Colonic mucosa (tissue), 4 donors: ENCODE measurements at places on chromosomes 5 and 9.

DNA sequence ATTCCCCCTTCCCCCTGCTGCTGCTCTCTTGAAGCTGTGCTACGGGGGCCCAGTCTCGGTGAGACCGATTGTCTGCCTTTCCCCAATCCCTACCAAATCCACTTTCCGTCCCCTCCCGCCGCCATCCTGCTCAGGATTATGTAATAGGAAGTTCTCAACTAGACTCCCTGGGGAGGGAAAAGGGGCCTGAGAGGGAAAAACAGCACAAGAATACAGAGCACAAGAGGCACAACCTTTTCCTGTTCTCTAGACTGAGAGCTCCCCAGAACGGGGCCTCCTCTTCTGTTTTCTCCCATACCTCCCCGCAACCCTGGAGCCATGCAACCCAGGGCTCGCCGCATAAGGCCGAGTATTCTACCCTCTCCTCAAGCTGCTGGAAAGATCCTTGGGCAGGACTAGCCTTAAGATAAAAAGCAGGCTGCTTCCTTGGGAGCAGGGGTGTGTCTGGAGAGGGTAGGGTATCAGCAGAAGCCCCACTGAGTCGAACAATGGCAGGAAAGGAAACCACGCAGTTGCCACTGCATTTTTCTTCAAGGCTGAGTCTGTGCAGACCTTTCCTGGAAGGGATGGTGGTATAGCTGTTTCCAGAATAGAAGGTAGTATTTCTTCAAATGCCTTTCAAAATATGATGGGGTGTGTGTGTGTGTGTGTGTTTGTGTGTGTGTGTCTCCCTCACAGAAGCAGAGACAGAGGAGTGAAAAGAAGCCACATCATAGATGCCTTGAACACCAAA is 12.9 kb downstream of the MYORG start:
- no peak overlapping the region for H3K4me3 ChIP-seq
- no peak overlapping the region for H3K27ac ChIP-seq
- no peaks in the 10 kb centered on the region for H3K4me1 ChIP-seq
- H3K27me3 ChIP-seq: no peaks in the 10 kb centered on the region
- no peaks in the 10 kb centered on the region for H3K36me3 ChIP-seq
- DNase-seq: no peak

DNA sequence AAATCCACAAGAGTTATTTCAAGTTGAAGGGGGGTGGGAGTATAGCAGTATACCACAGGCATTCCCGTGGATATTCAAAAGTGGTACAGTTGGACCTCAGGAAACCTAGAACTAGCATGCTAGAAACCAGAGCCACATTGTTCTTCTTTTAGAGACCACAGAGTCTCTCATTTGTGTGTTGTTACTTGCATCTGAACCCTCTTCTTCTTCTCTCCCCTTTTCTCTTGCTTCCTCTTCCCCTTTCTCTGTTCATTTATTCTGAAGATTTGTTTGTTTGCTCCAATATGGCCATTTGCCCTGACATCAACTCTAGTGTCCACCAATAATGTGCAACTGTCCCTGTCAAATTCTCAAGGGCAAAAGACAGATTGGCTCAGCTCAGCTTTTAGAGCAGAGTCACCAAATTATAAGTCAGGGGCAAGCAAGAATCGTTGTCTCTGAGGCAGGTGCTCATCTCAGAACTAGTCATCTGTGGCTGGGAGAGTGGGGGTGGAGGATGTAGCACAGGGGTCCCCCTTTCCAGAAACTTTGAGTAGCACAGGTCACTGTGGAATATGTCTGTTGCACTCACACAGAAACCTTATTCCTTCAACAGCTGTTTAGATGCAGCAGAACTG is 321.1 kb downstream of the ARRDC3 start:
- peaks cover 10% of the 10 kb centered on the region for H3K4me1 ChIP-seq
- no peak overlapping the region for H3K27ac ChIP-seq
- no peak overlapping the region for H3K4me3 ChIP-seq
- DNase-seq: no peak
- no peaks in the 10 kb centered on the region for H3K36me3 ChIP-seq

DNA sequence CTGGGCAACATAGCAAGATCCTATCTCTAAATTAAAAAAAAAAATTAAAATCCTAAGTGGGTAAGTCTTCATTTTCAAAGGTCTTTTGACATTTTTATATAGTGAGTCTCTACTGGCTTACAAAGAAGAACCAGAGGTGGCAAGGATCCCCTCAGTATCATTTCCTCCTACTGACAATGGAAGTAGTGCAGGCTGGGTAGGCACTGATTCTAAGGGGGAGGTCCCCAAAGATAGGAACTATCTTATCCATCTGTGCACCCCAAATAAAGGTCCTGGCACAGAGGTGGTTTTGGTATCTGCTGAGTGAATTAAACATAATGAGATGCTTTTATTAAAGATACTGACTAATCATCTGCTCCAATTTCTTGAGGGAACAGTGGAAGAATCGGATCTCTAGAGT is 4.2 kb downstream of the FAM193B start:
- H3K4me3 ChIP-seq: no peak overlapping the region
- no peaks in the 10 kb centered on the region for H3K27me3 ChIP-seq
- H3K36me3 ChIP-seq: no peaks in the 10 kb centered on the region

- H3K36me3 ChIP-seq: no peaks in the 10 kb centered on the region
- H3K4me1 ChIP-seq: no peaks in the 10 kb centered on the region
- no peak overlapping the region for H3K4me3 ChIP-seq
- DNase-seq: no peak
- H3K27me3 ChIP-seq: no peaks in the 10 kb centered on the region
- H3K27ac ChIP-seq: no peak overlapping the region
Observed at GRCh38 chr9:5608298-5609225, 20.3 kb upstream of the RIC1 start.

DNA sequence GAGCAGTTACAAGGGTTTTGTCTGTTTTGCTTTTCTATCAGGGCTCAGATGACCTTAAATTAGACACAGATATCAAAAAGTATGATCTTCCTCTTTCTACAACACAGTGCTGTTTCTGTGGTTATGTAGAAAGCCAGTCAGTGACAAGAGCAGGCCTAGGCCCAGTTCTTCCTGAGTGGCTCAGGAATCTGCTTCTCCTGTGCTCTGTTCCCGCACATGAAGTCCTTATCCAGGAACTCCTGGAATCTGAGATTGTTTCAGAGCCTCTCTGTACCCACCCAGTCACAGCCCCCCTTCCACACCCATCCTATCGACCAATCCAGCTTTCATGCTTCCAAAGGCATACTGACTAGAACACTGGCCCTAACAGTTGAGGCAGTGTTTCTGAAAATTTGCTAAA is 40.4 kb upstream of the SMU1 start:
- no peak overlapping the region for H3K27ac ChIP-seq
- H3K4me3 ChIP-seq: no peak overlapping the region
- H3K36me3 ChIP-seq: peaks cover 6% of the 10 kb centered on the region
- DNase-seq: no peak

DNA sequence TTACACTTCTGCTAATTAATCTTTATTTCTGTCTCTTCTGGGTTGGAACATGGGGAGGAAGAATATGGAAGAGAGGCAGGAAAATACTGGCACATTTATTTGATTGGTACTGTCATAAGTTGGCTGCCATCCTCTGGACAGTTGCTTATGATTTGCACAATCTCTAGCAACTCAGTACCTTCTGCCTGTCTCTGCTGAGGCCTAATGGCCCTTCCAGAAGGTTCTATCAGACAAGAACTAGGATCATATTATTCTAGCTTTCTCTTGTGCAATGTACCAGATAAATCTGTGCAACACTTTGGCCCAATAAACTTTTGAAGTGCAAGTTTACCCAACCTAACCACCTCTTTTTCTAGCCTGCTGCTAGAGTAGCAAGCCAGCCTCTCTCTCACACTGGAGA is 335.0 kb downstream of the ARRDC3 start:
- H3K27ac ChIP-seq: peak overlapping the region; percentile 34
- H3K4me3 ChIP-seq: no peak overlapping the region
- DNase-seq: no peak
- H3K4me1 ChIP-seq: peaks cover 2% of the 10 kb centered on the region
- H3K27me3 ChIP-seq: no peaks in the 10 kb centered on the region
- no peaks in the 10 kb centered on the region for H3K36me3 ChIP-seq

DNA sequence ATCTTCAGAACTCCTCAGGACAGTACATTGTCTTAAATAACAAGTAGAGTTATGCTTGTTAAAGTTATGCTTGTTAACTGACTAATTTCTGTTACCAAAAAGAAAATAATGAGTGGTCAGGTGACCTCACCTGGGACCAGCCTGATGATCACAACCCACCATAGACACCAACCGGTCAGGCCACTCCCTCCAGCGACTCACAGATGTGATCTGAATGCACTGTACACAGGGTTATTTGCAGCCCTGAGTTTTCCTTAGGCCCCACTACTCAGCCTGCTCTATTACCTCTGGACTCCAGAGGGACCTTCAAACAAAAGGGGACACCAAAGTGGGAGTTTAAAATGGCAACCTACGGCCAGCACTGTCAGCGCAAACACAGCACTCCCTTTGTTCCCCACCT is 55.3 kb downstream of the ARSB start:
- no peaks in the 10 kb centered on the region for H3K27me3 ChIP-seq
- H3K36me3 ChIP-seq: no peaks in the 10 kb centered on the region
- no peak overlapping the region for H3K27ac ChIP-seq
- H3K4me3 ChIP-seq: no peak overlapping the region
- DNase-seq: no peak

- no peak for DNase-seq
- H3K36me3 ChIP-seq: no peaks in the 10 kb centered on the region
- H3K4me3 ChIP-seq: no peak overlapping the region
- H3K27ac ChIP-seq: no peak overlapping the region
- no peaks in the 10 kb centered on the region for H3K4me1 ChIP-seq
Observed at GRCh38 chr9:37676411-37676830, 25.7 kb downstream of the FRMPD1 start.

GRCh38 chr5:82259172-82259800 is 18.9 kb downstream of the RPS23 start:
- no peaks in the 10 kb centered on the region for H3K27me3 ChIP-seq
- H3K4me1 ChIP-seq: no peaks in the 10 kb centered on the region
- H3K4me3 ChIP-seq: no peak overlapping the region
- no peak for DNase-seq
- no peak overlapping the region for H3K27ac ChIP-seq

- no peak for DNase-seq
- H3K27ac ChIP-seq: no peak overlapping the region
- H3K27me3 ChIP-seq: no peaks in the 10 kb centered on the region
- H3K4me1 ChIP-seq: no peaks in the 10 kb centered on the region
- H3K36me3 ChIP-seq: no peaks in the 10 kb centered on the region
- H3K4me3 ChIP-seq: no peak overlapping the region
Observed at GRCh38 chr5:92599217-92599810, 981.7 kb downstream of the NR2F1-AS1 start.

GRCh38 chr5:15233566-15233965 is 266.4 kb upstream of the FBXL7 start:
- no peaks in the 10 kb centered on the region for H3K4me1 ChIP-seq
- H3K36me3 ChIP-seq: no peaks in the 10 kb centered on the region
- no peak overlapping the region for H3K4me3 ChIP-seq
- no peaks in the 10 kb centered on the region for H3K27me3 ChIP-seq
- DNase-seq: no peak
- no peak overlapping the region for H3K27ac ChIP-seq

DNA sequence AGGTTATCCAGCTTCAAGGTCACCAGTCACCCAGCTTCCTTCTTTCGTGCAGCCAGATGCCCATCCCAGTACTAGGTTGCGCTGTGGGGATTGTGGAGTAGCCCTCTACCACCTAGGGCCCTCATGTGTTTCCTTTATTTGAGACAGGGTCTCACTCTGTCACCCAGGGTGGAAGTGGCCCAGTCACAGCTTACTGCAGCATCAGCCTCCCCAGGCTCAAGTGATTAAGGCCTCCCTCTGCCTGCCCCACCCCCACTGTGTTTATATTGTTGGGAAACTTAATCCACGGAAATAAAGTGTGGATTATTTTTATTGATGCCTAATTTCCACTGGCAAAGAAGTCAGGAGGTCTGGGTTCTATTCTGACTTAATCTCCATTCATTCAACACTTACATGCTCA is 4.3 kb downstream of the IL17B start:
- no peaks in the 10 kb centered on the region for H3K4me1 ChIP-seq
- H3K36me3 ChIP-seq: no peaks in the 10 kb centered on the region
- H3K27me3 ChIP-seq: no peaks in the 10 kb centered on the region
- no peak for DNase-seq

DNA sequence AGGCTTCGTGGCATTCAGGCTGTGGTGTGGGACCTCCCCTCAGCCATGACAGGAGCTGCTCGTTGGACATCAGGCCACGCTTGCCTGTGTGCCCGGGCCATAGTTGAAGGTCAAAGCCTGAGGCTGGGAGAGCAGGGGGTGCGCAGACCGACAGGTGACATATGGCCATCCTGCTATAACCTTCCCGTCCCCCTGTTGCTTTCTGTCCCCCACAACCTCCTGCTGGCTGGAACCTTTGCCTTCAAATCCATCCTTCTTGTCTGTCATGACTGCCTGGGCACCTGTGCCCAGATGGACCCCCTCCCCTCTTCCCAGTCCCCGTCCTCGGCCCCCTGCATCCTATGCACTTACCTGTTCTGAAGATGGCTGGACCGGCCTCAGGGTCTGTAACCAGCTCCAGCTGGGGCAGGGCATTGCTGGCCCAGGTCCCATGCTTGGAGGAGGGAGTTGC is 83.2 kb downstream of the WNK2 start:
- H3K36me3 ChIP-seq: no peaks in the 10 kb centered on the region
- peak; percentile 24 for DNase-seq
- no peak overlapping the region for H3K27ac ChIP-seq
- H3K4me3 ChIP-seq: no peak overlapping the region

DNA sequence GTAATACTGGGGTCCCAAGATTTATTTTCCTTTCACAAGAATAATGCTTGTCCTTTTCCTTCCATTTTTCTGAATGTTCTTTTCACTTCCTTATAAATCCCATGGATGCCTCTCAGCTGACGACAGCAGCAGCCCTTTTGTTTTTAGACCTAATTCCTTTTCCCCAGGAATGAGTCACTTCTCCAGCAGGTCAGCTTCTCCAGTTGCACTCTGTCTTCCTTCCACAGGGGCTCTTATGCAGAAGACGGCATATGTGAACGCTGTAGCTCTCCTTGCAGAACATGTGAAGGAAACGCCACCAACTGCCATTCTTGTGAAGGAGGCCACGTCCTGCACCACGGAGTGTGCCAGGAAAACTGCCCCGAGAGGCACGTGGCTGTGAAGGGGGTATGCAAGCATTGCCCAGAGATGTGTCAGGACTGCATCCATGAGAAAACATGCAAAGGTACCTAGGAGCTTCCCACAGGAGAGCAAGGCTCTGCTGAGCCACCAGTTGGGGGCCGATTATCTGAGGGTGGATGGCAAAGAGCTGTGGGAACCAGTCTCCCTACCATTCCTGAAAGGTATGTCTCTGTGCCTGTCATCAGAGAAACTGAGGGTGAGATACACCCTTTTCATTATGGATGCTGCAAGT is 72.9 kb downstream of the RFK start:
- H3K27ac ChIP-seq: no peak overlapping the region
- DNase-seq: no peak
- H3K36me3 ChIP-seq: no peaks in the 10 kb centered on the region

DNA sequence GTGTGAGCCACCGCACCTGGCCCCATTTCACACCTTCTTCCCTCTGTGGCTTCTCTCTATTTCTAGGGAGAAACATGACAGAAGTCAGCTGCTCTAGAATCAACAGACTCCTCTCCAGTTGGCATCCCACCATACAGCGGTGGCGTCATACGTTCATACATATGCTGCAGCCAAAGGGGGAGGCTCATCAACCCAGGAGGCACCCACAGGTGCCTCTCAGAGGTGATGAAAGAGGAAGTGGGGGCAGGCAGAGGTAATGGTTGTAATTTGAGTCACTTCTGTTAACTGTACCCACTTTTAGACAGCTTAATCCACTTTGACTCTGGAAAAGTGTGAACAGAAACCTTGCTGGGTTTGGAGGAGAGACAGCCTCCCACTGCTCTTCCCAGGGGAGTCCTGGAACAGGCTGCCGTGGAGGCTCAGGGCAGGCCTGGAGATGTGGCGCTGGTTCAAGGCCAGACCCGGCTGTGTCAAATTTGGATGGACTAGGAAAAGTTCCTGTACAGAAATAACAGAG is 47.3 kb upstream of the SUB1 start:
- H3K27ac ChIP-seq: no peak overlapping the region
- H3K4me3 ChIP-seq: no peak overlapping the region
- no peaks in the 10 kb centered on the region for H3K4me1 ChIP-seq
- DNase-seq: no peak
- H3K27me3 ChIP-seq: no peaks in the 10 kb centered on the region
